ENCODE measurements at places on chromosomes 2 and 18. TPM values are rescaled to one million over a fixed set of nuclear protein-coding genes. Genes with fewer than 3 reads are reported as not detected.

TXNDC2 gene
- total RNA-seq, result not detected

CHRND gene
- not detected for total RNA-seq

KHK gene
- total RNA-seq, result not detected

FNDC4 gene
- 12.1 TPM for total RNA-seq

KCNK3 gene
- not detected for total RNA-seq

ZC3H15 gene
- total RNA-seq, result 52.2 TPM

Data from placental epithelial cell (primary cell).